Islet precursor cell (in vitro differentiated cells): ENCODE measurements at places on chromosomes 11 and 22.

DNA sequence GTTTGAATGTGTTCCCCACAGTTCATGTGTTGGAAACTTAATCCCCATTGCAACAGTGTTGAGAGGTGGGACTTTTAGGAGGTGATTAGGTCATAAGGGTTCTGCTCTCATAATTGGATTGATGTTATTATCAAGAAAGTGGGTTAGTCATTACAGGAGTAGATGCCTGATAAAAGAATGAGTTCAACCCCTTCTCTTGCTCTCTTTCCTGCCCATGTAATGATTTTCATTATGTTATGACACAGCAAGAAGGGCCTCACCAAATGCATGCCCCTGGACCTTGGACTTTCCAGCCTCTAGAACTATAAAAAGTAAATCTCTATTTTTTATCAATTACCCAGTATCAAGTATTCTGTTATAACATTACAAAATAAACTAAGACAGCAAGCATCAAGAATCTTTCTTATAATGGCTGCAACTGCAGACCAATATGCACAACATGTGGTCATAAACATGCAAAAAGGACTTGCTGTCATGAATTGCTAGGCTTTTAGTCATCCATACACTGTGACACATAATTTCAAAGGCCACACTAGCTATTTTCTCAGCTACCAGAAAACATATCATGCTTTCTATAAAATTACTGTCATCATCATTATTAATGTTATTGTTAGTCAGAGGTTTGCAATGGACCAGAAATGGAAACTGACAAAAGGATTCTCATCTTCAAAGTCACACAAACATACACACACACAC is 99.9 kb upstream of the GUCY1A2 start:
- DNase-seq = no peak

DNA sequence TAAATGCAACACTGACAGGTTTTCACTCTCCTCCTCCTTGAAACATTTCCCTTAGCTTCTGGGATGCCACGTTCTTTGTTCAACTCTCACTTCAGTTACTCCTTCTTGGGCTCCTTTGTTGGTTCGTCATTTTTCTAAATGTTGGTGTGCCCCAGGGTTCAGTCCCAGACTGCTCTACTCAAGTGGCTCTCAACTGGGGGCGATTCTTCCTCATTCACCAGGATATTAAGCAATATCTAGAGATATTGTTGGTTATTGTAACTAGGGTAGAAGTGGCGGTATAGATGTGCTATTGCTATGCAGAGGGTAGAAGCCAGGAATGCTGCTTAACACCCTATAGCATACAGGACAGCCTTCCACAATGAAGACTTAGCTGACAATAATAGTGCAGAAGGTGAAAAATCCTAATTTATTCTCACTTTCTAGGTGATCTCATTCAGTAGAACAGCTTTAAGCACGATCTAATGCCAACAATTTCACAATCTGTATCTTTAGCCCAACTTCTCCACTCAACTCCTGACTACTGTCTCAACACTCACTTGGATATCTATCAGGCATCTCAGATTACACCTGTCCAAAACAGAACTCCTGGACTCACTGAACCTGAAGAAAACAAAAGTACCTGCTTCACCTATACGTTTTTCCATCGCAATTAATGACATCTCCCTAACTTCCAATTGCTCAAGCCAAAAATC is 4.6 kb downstream of the NUP160 start:
- DNase-seq = no peak

DNA sequence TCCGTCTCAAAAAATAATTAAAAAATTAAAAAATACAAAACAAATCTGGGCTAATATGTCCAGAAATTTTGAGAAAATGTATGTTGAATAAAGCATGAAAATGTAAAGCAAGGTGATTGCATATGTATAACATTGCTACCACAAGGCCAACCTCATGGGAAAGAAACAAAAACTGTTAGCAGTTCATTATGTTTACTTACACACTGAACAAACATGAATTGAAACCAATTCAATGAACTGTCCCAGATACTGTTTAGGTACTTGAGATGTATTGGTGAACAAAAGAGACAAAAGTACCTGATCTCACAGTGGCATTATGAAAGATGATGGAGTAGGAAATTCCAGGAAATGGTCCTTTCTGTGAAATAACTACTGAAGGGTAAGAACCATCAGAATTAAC is 43.8 kb upstream of the IGLL5 start:
- no peak for DNase-seq

- no peak for DNase-seq
Observed at GRCh38 chr22:40976866-40977700, 25.9 kb downstream of the RBX1 start.

DNA sequence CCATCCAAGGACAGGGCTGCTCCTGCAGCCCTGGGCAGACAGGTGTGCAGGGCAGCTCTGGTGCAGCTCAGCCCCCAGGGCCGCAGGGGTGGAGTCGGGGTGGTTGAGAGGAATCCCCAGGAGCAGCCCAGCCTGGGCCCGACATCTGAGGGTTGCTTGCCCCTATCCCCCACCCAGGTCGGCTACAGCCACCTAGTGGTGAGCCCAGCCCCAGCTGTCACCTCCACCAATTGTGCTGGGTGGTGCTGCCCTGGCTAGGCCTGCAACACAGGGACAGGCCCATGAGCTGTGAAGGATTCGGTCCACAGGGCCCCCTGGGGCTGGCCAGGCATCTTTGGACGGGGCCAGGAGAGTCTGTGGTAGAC is 29.6 kb downstream of the RTN4R start:
- DNase-seq = peak; percentile 89

- DNase-seq = no peak
Observed at GRCh38 chr11:117546431-117547194, 219.0 kb downstream of the CEP164 start.

- DNase-seq = no peak
Observed at GRCh38 chr11:40170078-40170477, 1289.4 kb downstream of the LRRC4C start.

DNA sequence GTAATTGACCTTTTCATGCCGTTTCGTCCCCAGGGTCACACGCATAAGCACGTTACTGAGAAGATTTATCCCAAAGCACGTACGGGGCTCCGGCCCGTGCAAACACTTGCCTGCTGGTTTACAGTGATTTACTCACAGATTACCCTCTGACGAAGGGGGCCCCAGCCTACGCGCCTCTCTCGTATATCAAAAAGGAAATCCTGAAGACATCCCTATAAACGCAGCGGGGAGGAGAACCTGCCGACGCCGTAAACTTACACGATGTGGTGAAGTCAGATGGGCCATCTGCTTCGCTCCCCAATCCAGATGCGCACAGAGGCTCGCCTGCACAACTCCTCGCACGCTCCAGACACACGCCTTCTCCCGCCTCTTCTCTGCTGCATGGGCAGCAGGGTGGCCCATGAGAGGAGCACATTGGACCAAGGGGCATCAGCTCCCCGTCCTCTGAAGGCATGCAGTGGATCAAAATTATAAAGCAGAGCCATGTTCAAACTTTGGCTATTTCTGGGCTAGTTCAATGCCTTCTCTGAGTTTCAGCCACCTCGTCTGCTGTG is 123.6 kb downstream of the MN1 start:
- DNase-seq = no peak

GRCh38 chr11:12188548-12189317 is 78.3 kb downstream of the MICAL2 start:
- no peak for DNase-seq

DNA sequence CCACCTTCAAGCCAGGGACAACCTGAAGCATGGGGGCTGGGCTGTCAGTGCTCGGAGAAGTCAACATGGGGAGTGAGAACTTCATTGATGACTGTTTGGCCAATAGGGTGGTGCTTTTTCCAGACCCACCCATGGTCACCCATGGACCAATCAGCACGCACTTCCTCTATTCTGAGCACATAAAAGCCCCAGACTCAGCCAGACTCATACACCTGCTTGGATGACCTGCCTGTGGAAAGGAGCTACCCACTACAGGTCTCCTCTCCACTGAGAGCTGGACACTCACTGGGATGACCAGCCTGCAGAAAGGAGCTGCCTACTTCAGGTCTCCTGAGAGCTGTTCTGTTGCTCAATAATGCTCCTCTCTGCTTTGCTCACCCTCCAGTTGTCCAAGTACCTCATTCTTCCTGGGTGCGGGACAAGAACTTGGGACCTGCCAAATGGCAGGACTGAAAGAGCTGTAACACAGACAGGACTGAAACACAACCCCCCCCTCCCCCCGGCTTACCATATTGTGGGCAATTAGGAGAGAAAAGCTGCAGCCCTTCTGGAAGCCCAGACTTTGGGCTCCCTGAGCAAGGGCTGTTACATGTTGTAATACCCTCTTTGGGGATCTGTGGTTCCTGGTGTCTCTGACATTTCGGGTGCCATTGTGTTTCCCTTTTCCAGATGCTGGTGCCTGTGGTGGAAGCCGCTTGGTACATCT is 44.4 kb upstream of the WNT11 start:
- no peak for DNase-seq

GRCh38 chr11:43419460-43419859 is 60.7 kb downstream of the TTC17 start:
- DNase-seq = no peak
